ENCODE measurements at places on chromosomes 5 and 9. TPM values are rescaled to one million over a fixed set of nuclear protein-coding genes. Genes with fewer than 3 reads are reported as not detected.

DNA sequence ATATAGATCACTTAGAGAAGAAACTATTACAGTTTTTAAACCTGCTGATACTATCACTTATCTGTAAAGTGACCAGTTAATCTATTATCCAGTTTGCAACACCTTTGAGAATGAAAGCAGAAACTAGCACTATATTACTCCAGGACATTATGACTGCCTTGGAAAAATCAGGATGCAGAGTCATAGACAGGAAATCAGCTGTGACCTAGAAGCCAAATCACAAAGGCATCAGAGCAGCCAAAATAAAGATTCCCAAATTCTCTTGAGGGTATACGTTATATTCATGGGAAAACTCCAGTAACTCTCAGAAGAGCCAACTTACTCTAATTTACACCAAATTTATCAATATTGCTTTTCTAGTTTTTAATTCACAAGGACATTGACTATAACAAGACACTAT, 49.9 kb downstream of the CDO1 start:
- no peak for DNase-seq

GRCh38 chr5:131423056-131423455, 159.2 kb downstream of the CDC42SE2 start:
- DNase-seq = no peak

GRCh38 chr5:109250533-109251329, 159.0 kb downstream of the PJA2 start:
- no peak for DNase-seq

DNA sequence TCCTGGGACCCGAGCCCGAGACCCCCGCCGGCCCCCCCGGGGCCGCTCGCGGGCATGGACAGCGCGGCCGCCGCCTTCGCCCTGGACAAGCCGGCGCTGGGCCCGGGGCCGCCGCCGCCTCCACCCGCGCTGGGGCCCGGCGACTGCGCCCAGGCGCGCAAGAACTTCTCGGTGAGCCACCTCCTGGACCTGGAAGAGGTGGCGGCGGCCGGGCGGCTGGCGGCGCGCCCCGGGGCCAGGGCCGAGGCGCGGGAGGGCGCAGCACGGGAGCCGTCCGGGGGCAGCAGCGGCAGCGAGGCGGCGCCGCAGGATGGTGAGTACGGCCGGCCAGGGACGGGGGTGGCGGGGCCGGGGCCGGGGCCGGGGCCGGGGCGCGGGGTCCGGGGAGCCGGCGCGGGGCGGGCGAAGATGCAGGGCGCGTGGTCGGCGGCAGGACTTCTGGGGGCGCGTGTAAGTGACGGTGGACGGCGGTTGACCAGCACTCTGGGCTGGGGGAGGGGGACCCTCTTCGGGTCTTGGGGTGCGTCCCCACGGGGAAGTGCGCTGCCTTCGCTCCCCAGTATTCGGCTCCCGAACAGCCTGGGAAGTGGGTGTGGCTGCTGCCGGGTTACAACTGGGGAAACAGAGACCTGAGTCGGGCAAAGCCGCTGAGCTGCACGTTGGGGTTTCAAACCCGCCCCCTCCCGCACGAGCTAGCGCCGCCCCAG, 520 bp downstream of the PRRX2 start:
- no peak for DNase-seq

- DNase-seq = no peak
These were observed 39.9 kb downstream of the PAX5 start for GRCh38 chr9:36993933-36994764.

- no peak for DNase-seq
These were observed 195.2 kb downstream of the TAF11L14 start for GRCh38 chr5:17829456-17829855.

GRCh38 chr9:134033516-134034214, 8.4 kb downstream of the BRD3OS start:
- no peak for DNase-seq

GRCh38 chr5:170960567-170960966, 98.7 kb downstream of the RANBP17 start:
- DNase-seq = no peak

GRCh38 chr5:176743136-176743861, 67.1 kb upstream of the UNC5A start:
- DNase-seq = no peak

DNA sequence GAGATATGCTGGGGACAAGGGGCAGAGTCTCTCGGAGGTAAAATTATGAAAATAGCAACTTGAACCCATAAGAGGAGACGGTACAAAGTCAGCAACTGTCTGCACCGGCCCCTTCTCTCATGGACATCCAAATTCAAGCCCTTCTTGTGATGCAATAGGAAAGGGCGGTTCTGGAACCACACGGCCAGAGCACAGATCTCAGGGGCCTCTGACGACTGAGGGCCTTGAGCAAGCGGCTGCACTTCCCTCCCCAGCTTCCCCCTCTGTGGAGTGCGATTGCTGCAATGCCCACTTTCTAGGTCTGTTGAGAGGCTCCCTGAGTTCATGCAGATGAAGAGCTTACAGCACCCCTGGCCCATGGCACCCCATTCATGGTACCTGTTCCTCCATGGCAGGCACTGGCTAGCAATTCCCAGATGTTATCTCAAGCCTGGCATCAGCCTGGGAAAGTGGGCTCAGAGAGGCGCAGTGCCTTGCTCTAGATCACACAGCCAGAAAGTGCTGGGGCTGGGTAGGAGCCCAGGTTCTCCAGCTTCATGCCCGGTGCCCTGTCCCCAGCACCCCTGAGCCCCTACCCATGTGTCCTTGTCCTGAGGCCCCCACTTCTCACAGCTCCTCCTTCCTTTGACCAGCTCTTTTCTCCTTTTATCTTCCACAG, 17.7 kb upstream of the CPLX2 start:
- peak; percentile 29 for DNase-seq

DNA sequence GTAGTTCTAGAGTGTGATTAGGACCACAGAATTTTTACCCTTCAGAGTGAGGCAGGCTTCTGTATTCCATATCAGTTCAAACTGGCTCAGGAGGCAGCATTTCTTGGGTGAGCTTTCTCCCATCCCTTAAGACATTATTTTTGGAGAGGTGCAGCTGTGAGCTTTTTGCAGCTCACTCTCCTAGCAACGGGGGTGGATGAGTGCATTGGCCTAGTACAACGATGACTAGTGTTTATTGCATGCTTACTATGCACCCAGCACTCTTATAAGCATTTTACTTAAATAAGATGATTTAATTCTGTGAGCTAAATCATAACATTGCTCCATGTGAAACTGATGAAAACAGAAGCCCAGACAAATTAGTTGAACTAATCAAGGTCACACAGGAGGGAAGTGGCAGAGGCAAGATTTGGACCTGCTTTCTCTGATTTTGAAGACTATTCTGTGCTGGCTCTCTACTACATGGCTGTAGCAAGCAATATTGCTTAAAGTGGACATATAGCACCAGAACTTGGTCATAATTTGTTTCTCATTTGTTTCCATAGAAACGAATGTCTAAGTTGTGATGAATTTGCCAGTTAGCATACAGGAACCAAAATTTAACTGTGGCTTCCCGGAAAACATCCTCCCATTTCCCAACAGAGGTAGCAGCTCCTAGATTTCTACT, 372.1 kb upstream of the RIOK2 start:
- no peak for DNase-seq

- DNase-seq = no peak
These were observed 16.8 kb downstream of the GLDC start for GRCh38 chr9:6628704-6629103.

GEMIN5 gene
- total RNA-seq = 14.3 TPM

SLC27A6 gene
- total RNA-seq = 31.7 TPM

OR1J2 gene
- not detected for total RNA-seq

FGF10 gene
- 7.9 TPM for total RNA-seq

GPSM1 gene
- total RNA-seq = 55.6 TPM

IFNK gene
- total RNA-seq = not detected

ABCA1 gene
- total RNA-seq = 8.3 TPM

OTULINL gene
- total RNA-seq = 12.9 TPM

Data from left cardiac atrium (tissue), 4 donors.